Spinal cord (tissue), 10 donors: ENCODE measurements at places on chromosomes 11 and 22. TPM values are rescaled to one million over a fixed set of nuclear protein-coding genes. Genes with fewer than 3 reads are reported as not detected.
A peak's percentile ranks its signal among the peaks of the same experiment; 100 is the strongest.

Gene HOATZ
- 29.5 TPM for total RNA-seq

- H3K27ac ChIP-seq = no peak overlapping the region
- no peak overlapping the region for H3K4me3 ChIP-seq
- DNase-seq = no peak
Measured at GRCh38 chr11:78262238-78262637, 73.5 kb downstream of the USP35 start.

DNA sequence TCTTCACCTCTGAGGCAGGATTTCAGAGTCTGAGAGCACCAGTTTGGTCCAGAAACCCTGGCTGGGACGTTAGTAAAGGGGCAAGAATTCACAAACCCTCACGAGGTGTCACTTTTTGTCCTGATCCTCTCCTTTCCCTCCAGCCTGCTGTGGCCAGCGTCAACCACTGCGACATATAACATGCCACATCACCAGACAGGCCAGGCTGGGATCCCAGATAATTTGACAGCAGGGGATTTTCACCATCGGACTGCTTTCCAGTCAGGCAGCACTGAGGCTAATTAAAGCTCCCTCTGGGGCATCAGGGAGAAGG is 36.8 kb upstream of the RBFOX2 start:
- H3K27ac ChIP-seq = peak overlapping the region; percentile 83
- H3K4me3 ChIP-seq = peak overlapping the region; percentile 56
- no peaks in the 10 kb centered on the region for H3K27me3 ChIP-seq
- DNase-seq = no peak
- peaks cover 16% of the 10 kb centered on the region for H3K4me1 ChIP-seq
- no peaks in the 10 kb centered on the region for H3K36me3 ChIP-seq

DNA sequence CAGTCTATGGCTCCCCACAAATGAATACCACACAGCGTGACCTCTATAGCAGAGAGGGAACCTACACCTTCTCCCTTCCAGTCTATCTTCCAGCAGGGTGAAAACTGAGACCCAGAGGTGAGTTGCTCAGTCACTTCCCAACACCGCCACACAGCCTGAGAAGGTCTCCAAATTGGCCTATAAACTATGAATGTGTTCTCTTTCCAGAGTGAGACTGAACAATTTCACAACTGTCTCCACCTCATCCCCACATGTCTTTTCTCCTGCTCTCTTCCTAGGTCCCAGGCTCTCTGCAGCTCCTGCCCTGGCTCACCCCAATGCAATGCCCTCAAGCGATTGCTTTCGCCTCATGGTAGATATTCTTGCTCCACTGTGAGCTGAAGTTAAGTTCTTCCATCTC is 14.0 kb downstream of the CLMP start:
- no peak for DNase-seq
- H3K4me3 ChIP-seq = no peak overlapping the region
- peaks cover 3% of the 10 kb centered on the region for H3K36me3 ChIP-seq
- peaks cover 8% of the 10 kb centered on the region for H3K4me1 ChIP-seq
- no peak overlapping the region for H3K27ac ChIP-seq

- H3K36me3 ChIP-seq = no peaks in the 10 kb centered on the region
- no peak overlapping the region for H3K27ac ChIP-seq
- H3K4me1 ChIP-seq = peaks cover 17% of the 10 kb centered on the region
- H3K4me3 ChIP-seq = no peak overlapping the region
- no peaks in the 10 kb centered on the region for H3K27me3 ChIP-seq
- DNase-seq = no peak
Measured at GRCh38 chr11:45076761-45077160, 69.7 kb upstream of the PRDM11 start.
